ENCODE measurements at places on chromosomes 5 and 9.
A peak's percentile ranks its signal among the peaks of the same experiment; 100 is the strongest.

DNA sequence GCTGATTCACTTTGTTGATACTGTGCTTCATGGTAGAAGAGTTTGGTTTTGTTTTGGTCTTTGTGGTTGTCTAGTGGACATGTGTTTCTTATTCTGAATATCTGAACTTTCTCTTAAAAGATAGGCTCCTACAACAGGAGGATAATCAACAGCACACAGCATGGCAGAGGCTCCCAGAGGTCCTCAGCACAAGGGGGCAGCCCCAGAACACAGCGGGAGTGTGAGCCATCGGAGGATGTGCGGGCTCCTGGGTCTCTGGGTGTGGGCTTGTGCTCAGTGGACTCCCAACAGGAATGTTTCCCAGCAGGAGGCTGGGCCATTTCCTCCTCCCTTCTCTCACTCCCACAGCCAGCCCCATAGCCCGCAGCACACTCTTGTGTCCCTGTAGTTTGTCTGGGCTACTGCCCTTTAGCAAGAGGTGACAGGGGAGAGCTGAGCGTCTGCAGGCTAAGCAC is 164.3 kb upstream of the OTULINL start:
- DNase-seq = no peak

DNA sequence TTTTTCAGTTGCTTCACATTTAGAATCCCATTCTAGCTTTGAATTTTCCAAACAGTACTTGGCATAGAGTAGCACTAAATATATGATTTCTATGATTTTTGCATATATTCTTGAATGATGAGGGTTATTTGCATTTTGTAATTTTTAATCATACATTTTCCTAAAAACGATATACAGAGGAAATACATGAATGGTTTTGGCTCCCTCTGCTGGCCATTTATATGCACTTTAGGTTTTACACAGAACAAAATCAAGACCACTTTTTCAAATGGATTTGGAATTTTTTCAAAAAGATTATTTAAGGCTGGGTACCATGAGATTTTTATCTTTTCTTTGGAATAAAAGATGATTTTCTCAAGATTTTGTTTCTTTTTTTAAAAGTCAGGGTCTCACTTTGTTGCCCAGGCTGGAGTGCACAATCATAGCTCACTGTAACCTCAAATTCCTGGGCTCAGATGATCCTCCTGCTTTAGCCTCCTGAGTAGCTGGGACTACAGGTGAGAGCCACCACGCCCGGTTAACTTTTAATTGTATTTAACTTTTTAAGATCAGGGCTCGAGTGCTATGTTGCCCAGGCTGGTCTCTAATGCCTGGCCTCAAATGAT is 16.7 kb upstream of the COMMD10 start:
- no peak for DNase-seq

DNA sequence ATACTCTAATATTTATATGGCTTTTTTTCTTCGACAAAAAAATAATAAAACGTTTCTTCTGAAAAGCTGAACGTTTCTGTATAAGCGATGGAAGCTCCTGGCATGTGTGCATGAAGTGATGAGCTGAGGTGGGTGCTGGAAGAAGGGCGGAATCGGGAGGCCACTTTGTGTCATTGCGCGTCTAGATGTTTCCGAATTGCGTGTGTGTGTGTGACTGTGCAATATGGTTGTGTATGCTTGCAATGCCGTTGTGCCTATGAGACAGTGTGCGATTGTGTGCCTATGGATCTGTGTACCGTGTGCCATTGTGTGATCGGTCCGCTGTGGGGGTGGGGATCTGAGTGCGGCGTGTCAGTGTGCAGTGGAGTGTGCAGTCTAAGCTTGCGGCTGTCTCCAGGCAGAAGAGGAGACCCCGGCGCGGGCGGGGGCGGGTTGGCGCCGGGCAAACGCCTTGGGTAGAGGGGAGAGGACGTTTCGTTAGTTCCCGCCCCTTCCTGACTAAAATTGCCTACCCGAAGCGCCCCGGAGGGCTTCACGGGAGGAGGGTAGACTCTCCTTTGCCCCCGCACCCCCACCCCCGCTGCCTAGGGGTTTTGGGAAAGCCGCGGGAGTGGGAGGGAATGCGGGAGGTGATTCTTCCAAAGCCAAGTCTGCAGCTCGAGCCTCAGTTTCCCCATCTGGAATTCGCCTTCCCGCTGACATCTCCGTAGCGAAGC is 24.2 kb downstream of the PCDHGC5 start:
- peak; percentile 87 for DNase-seq

DNA sequence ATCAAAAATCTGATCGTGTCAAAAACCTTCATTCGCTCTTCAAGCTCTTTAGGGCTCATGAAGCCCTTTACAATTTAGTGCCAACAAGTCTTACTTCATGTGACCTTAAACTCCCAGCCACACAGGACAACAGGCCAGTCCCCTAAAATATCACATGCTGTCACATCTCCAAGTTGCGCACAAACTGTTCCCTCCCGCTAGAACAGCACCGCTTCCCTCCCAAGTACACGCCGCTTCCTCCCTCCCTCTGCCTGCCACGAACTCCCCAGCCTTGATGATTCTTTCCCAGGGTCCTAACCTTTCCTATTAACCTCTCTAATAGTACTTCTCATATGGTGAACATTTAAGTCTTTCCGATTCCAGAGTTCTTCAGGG is 91.2 kb downstream of the TLE1 start:
- peak; percentile 66 for DNase-seq

DNA sequence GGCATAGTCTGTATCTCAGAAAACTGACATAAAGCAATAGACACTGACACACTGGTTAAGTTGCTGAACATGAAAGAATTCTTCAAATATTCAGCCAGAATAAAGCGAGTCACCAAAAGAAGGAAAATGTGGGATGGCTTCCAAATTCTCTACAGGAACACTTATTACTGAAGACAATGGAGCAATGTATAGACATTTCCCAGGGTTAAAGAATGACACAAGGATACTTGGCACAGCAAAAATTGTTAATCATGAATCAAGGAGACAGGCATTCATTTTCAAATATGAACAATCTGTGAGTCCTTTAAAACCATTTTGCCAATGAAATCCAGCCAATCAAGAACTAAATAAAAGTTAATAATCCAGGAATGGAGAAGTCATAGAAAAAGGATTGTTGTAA is 92.5 kb downstream of the MTX3 start:
- DNase-seq = no peak

DNA sequence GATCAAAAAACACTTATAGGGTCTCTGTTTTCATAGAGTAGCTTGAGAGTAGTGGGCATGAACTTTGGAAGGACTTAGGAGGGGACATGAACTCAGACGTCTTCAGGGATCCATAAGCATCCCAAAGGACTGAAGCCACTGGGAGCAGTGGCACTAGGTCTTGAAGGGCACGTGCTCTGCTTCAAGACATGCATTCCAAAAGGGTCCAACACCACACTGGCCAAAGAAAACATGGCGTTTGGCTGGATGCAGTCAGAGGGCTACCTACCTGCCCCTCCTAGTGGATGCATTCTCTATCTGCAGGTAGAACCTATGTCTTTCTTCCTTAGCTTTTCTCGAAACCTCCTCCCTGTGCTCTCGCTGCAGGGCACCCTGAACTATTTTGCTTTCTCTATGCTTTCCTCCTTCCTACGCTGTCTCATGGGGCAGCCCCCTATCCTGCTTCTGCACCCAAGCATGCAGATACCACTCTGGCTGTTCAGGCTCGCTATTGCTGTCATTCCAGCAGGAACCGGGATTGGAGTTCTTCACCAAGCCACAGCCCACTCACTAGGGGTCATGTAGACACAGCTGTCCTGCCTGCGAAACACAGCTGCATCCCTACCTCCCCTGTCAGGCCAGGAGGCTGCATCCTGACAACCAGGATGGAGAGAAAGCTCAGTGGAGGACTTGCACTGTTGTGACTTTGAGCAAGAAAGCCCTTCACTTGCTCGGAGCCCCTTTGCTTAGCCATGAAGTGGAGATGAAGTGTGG is 11.9 kb downstream of the FAM240B start:
- DNase-seq = no peak

DNA sequence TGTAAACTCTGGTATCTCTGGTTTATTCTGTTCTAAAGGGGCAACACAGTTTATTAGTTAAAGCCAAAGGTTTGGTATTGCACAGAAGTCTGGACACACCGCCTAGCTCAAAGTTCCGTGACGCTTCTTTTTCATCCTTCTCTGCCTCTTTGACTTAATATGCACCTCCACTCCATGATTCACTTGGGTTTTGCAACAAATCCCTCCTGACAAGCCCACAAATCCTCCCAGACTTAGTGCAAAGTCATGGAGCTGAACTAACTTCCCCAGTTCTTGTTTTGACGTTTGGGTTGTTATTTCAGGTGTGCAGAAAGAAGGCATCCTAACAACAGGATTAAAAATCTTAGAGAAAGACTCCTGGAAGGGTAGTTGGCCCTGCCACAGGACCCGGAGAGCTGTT is 441.6 kb upstream of the DMAC1 start:
- DNase-seq = no peak

DNA sequence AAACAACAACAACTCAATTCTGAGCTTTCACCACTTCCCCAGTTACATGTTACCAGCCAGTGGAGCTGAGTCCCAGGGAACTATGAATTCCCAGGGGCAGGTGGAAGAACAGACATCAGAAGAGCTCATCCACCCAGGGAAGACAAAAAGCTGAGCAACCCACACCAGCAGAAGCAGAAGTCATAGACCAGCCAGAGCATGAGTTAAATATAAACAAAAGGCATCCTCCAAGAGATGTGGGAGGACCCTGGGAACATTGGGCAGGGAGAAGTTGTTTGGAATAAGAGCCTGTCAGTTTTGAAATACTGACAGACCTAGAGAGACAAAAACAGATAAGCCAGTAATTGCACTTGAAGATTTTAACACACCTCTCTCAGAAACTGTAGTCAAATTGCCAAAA is 102.3 kb upstream of the LMX1B start:
- DNase-seq = no peak

GRCh38 chr5:138182808-138183207 is 3.9 kb downstream of the KIF20A start:
- DNase-seq = no peak

DNA sequence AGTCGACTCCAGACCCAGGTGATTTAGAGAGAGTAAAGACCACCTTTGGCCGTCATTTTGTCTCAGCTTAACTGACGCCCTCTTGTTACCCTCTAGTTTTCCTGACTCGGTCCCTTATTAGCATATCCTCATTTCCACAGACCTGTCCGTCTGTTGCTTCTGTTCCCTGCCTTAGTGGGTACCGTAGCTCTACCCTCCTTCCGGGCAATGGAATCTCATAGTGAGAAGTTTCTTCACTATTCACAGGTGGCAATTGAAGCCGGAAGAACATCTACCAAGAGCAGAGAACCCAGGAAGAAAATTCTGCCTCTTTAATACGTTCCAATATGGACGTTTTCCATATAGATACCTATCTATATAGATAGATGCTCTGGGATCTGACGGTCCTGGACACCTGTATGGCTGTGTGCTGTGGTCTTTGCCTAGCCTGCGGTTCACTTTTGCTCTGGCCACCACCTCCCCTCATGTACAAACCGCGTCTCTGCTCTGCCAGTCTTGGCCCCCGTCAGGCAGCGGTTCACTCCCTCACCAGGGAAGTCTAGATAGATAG is 652 bp upstream of the TMEM161B start:
- no peak for DNase-seq

- DNase-seq = no peak
Observed at GRCh38 chr9:111974092-111974681, 77.6 kb downstream of the UGCG start.

GRCh38 chr9:85443190-85443598 is 298.6 kb downstream of the AGTPBP1 start:
- no peak for DNase-seq
